Fibroblast of lung (primary cell): ENCODE measurements at places on chromosomes 3 and 15.

DNA sequence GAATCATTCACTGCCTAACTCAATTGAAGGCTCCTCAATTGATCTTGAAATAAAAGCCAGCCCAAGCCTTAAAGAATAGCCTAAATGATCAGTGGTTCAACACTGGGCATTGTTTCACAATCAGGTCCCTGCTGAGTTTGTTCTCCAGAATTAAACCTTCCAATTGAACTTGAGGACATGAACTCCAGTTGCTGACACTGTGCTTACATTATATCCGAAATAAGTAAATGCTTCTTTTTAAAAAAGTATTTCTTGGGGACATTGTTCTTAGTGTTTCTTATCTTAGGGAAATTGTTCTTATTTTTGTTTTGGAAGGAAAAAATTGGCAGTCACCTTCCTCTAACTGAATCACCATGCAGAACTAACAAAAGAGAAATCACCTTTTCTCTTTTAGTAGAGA is 450.2 kb downstream of the RBMS3 start:
- DNase-seq = no peak

GRCh38 chr15:91077029-91077428 is 23.0 kb upstream of the SV2B start:
- no peak for DNase-seq

- peak; percentile 24 for DNase-seq
These were observed 228.2 kb downstream of the OPA1 start for GRCh38 chr3:193821151-193821668.

DNA sequence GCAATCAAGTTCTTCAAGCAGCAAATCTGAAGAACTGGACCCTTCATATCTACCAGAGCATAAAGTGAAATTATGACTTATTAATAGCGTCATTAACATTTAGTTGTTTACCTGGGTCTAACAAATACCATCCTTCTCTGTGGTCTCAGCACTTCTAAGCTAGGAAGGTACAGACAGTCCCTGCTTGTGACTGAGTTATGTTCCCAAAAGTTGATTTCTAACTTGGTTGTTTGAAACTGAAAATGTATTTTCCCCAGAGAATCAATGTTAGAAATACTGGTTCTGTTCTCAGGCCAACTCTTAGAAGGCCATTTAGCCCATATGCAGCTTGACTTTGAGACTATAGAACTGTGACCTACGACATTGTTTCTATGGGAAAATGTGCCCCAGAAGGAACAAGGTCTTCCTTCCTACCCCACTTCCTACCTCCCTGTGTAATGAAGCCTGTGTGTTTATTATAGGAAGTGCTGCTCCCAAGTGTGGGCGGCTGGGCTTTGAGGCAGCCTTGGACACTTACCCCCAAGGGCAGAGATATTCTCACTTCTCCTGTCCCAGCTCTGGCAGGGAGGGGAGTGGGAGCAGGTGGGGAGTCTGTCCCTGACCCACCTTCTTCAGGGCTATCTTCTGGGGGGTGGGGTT is 12.2 kb upstream of the MAPK6 start:
- DNase-seq = no peak

DNA sequence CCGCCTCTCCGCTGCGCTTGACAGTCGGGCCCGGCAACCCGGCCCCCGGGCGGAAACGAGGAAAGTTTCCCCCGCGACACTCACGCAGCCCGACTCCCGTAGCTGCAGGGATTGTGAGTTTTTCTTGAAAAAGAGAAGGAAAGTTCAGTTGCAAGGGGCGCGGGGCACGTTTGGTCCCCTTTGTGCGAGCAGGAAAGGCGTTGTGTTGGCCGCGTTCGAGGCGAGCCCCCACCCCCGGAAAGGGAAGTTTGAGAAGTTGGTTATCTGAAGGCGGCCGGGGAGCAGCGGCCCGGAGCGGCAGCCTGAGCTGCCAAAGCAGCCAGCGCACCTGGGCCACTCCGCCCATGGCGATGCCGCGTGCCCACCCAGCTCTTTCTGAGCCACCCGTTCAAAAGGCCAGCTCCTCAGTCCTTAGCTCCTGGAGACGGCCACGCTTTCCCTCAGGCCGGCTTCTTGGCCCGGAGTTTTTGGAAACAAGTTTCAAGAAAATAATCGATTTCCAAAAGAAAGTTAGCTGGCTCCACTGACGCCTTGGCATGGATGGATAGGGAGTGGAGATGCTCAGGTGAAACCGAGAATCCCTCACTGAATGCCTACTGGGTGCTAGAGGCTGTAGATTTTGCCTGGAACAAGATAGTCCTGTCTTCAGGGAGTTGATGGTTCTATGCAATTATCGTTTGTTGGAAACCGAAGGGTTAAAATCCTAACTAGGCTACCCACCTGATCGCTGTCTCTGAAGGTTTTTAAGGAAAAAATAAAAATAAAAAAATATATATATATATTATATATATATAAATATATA is 832 bp downstream of the TGFBR2 start:
- DNase-seq = peak; percentile 50

GRCh38 chr3:131421957-131422498 is 40.5 kb downstream of the NUDT16 start:
- peak; percentile 11 for DNase-seq

DNA sequence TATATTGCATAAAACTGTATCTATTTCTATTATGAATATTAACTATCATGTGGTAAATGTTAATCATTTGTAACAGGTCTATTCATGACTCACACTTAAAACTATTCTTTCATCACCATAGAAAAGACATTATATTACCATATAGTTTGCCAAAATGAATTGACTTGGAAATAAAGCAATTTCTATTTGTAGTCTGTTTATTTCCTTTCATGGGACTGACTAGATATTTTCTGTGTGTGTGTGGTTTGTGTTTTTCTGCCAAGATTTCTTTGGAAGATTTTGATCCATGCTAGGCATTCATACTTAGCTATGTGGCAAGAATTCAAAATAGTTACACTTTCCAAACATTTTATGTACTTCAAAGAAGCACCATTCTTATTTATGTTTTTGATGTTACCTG is 522.5 kb upstream of the AGTR1 start:
- DNase-seq = peak; percentile 80

DNA sequence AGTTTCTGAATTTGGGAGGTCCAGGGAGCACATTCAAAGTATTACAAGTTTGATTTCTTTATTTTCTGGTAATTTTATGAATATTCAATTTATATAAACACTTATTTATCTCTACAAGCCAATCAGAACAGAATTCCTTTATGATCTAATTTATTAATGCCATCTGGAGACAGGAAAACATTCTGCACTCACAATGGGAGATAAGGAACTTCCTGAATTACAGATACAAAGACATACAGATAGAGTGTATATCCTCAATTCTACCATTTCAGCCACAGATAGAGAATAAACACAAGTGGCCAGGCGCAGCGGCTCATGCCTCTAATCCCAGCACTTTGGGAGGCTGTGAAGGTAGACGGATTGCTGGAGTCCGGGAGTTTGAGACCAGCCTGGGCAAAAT is 86.0 kb downstream of the IQCH start:
- no peak for DNase-seq

DNA sequence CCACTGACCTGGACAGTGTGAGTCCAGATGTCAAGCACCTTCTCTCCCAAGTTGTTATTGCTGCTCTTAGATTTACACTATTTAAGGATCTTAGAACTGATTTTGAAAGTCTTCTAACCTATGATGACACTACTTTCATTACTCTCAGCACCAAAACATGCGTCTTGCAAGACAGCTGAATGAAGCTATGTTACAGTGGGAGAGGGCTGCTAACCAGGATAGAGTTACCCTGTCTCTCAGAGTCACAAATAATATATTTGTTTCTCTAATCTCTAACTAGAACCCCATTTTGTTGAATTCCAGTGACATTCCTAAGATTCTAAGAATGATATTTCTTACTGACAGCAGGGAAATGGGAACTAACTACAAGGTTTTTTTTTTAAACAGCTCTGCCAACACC is 455.5 kb downstream of the MAGI1 start:
- no peak for DNase-seq

- peak; percentile 100 for DNase-seq
These were observed 8.8 kb downstream of the TBC1D23 start for GRCh38 chr3:100269410-100270214.

- DNase-seq = peak; percentile 97
These were observed 121.7 kb upstream of the SPRED1 start for GRCh38 chr15:38130740-38131498.

- no peak for DNase-seq
These were observed 35.8 kb downstream of the HCN4 start for GRCh38 chr15:73333001-73333400.

- DNase-seq = no peak
These were observed 1.3 kb downstream of the SRP14 start for GRCh38 chr15:40037721-40038120.
